ENCODE measurements at places on chromosomes 2 and 18. TPM values are rescaled to one million over a fixed set of nuclear protein-coding genes. Genes with fewer than 3 reads are reported as not detected.

The CDCA7 gene
- 0.91 TPM for total RNA-seq

The SERPINB13 gene
- total RNA-seq, result not detected

The RAPH1 gene
- total RNA-seq, result 16.2 TPM

GRCh38 chr2:120538691-120539423 is 192.9 kb downstream of the INHBB start:
- no peak for DNase-seq
- H3K36me3 ChIP-seq, result no peaks in the 10 kb centered on the region
- H3K27me3 ChIP-seq, result no peaks in the 10 kb centered on the region
- H3K4me3 ChIP-seq, result no peak overlapping the region
- H3K27ac ChIP-seq, result no peak overlapping the region

DNA sequence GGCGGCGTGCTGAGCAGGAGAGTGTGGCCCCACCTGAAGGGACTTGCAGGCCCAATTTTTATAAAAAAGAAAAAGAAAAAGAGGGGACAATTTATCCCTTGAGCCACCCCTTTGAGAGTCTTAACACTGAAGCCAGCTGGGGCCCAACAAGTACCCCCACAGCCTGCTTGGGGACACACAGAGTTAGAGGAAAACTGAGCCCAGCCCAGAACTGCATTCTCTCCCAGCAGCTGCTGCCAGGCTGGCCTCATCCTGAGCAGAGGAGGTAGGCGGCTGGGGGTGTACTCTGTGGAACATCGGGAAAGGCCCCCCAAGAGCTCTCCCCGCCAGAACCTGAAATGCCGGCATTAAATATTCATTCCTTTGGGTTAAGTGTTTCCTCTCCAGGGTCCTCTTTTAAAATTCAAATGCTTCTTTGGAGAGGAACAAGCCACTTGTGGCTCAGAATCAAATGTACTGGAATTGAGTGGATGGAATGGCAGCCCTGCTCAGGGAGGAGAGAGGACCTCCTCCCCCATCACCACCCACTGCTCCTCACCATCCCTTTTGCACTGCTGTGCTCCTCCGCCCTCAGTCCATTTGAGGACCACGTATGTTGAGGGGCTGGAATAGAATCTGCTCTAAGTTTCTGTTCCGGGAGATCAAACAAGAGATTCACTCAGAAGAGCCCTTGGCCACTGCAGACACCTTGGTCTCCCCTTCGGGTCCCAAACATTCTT is 45.6 kb downstream of the C1QL2 start:
- H3K36me3 ChIP-seq, result no peaks in the 10 kb centered on the region
- H3K4me3 ChIP-seq, result no peak overlapping the region
- H3K27ac ChIP-seq, result no peak overlapping the region
- H3K4me1 ChIP-seq, result no peaks in the 10 kb centered on the region
- peaks cover 4% of the 10 kb centered on the region for H3K27me3 ChIP-seq
- no peak for DNase-seq
